ENCODE measurements at places on chromosomes 6 and 20.

- DNase-seq: no peak
Observed at GRCh38 chr6:50925981-50926380, 107.3 kb downstream of the TFAP2B start.

- DNase-seq: no peak
Observed at GRCh38 chr6:42047790-42048405, 2.4 kb upstream of the TAF8 start.

GRCh38 chr20:50385733-50386640 lies 124.2 kb upstream of the PTPN1 start:
- DNase-seq: no peak

DNA sequence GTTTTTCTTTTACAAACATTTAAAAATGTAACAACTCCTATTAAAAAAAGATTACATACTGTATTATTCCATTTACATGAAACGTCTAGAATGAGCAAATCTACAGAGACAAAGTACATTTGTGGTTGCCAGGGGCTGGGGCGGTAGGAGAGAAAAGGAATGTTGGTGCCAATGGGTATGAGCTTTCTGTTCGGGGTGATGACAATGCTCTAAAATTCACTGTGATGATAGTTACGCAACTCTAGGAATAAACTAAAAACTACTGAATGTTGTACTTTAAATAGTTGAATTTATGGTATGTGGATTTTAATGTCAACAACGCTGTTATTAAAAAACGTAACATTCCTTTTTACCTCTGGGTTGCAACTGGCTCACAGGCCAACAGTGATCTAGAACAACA lies 211.1 kb downstream of the GMDS start:
- DNase-seq: no peak

DNA sequence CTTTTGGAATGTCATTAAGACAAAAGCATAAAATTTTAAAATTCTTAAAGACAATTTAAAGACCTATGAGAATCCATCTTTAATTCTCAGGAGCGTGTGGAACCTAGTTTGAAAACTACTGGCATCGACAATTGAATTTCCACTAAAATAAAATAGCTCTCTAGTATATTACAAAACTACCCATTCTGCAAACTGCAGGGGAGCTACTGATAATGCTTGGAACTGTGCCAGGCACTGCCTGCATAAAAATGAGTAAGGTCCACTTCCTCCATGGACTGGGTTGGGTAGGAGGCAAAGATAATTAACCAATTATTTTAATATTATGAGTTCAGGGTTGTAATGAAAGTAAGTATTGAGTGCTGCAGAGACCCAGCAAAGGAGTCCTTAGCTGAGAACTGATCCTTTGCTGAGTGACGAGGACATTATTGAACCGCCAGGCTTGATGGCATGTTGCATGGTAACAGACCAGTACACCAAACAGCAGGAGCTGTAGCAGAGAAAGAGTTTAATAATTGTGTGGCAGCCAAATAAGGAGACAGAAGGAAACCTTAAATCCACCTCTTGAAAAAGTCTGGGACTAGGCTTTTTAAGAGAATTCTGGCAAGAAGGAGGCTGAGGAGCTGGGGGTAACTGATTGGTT lies 261.3 kb downstream of the ESR1 start:
- DNase-seq: no peak

- DNase-seq: no peak
Observed at GRCh38 chr6:154347981-154348380, 8.6 kb downstream of the IPCEF1 start.

DNA sequence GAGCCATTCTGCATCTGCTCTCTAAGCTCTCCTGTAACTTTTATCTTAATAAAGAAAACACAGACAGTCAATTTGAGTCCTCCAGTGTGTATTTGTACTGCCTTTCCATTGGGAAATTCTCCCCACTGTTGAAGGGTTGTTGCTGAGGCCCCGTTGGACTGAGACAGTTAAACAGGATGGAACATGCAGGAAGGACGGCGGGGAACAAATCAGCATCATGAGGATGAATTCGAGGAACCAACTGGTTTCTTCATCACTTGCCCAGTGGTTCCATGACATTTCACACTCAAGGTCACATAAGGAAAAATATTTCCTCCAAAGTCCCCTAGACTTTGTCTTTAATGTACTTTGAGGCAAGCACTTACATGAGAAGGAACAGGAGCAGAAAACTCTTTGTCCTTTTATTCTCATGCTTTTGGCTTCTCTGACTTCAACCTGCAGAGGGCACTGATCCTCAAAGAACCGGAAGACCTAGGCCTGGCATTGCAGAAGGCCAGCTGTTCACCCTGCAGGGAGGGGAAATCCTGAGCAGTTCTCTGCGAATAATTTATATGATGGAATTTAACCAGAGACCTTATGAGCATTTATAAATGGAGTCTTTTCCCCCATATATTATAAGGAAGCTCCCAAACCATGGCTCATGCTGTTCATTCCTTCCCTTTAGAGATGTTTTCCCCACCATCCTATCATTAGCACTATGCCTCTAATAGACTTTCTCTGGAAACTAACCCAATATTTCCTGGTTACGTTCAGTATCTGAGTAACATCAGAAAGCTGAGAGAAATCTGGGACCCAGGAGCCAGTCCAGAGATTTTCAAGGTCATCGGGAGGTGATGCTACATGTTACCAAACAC lies 55.2 kb upstream of the ADGRF1 start:
- peak; percentile 53 for DNase-seq

DNA sequence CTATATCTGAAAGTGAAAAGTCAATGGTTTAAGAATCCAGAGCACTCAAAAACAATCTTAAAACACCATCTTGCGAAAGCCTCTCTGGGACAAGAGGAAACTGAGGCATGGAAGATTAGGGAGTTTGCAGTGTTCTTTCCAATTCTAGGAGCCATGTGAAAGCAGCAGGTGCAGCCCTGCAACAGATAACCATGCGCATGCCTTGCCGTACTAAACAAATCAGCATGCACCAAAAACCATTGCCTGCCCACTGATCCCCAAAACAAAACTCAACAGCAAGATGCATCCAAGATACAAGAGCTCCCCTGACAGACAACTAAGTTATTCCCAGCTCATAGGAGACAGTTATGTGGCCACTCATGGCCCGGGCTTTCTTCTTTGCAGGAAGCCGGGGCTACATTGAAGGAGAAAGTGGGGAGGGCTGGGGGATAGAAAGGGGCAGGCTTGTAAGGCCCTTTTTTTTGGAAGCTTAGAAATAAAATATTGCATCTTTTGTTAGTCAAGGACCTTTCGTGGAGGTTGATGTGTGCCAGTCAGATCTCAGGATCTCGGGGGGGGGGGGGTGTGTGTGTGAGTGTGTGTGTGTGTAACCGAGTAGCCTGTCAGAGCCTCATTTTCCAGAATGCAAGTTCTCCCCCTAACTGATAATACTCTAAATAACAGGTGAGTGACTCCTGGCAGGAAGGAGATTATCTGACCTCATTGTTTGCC lies 178.4 kb downstream of the MBOAT1 start:
- no peak for DNase-seq

- no peak for DNase-seq
Observed at GRCh38 chr6:85143676-85144075, 306.2 kb upstream of the NT5E start.

- no peak for DNase-seq
Observed at GRCh38 chr6:41621802-41622201, 16.5 kb upstream of the MDFI start.

GRCh38 chr6:103734016-103734415 lies 1125.7 kb downstream of the HACE1 start:
- DNase-seq: no peak

DNA sequence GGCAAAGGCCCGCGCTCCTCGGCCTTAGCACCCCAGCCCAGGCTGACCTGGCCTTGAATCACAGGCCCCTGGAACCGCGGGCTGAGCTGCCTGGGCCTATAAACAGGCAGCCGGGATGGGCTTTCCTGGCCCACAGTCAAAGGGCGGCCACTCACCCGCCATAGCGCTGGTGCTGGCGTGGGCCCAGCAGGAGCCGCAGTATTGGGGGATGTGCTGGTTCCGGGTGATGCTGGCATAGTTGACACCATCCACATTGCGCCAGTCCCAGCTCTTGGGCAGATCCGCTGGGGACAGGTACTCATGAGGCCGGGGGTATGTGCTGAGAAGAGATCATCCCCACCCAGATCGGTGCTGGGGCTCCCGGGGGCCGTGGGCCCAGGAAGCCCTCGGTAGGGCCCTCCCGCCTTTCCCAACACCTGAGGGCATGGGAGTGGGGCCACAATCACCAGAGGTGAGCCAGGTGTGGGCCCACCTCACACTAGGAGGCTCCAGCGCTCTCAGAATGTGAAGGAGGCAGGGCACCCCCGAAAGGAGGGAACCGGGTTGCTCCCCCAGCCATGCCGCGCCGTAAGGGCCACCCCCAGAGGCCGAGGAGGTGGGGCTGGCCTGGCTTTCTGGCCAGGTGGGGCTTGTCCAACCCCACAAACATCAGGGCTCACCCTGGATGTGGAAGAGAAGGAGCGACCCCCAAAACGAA lies 739 bp downstream of the CTSZ start:
- DNase-seq: peak; percentile 56

DNA sequence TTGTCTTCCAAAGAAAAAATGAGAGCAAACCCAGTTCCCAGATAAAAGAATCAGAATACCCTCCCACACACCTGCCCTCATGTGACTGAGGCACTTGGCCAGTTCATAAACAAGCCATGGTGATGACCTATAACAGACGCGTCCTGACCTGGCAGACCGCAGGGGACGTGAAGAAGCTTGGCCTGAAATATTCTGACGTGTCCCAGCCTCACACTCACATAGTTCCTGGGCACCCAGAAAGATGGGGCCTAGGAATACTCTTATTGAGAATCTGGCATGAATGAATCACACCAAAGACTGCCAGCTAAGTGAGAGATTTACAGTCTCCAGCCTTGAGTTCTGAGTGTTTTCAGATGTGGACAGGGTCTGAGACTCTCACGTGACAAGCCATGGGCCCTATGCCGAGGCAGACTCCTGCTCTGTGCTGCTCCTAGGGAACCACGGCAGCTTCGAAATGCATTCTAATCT lies 17.2 kb upstream of the MAP3K4 start:
- peak; percentile 69 for DNase-seq

- DNase-seq: no peak
Observed at GRCh38 chr6:139530561-139530960, 156.1 kb upstream of the CITED2 start.

DNA sequence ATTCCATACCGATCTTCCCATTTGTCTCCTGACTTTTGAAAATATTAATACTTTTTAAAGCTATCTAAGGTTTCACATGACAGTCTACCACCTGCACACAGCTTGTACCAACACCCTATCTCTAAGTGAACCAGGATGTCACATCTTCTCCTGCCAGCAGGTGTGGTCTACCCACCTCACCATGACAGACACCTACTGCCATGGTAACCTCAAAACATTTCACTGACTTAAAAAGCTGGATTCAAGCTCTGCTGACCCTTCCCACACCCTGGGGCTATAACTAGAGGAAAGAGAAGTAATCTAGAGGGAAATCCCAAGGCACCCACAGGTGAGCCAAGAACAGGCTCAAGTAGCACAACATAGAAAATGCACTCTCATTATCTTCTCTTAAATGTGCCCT lies 1.2 kb downstream of the SLC17A3 start:
- DNase-seq: no peak

- DNase-seq: no peak
Observed at GRCh38 chr20:46946181-46946624, 51.6 kb downstream of the EYA2 start.

- no peak for DNase-seq
Observed at GRCh38 chr6:11262242-11262641, 29.8 kb upstream of the NEDD9 start.

DNA sequence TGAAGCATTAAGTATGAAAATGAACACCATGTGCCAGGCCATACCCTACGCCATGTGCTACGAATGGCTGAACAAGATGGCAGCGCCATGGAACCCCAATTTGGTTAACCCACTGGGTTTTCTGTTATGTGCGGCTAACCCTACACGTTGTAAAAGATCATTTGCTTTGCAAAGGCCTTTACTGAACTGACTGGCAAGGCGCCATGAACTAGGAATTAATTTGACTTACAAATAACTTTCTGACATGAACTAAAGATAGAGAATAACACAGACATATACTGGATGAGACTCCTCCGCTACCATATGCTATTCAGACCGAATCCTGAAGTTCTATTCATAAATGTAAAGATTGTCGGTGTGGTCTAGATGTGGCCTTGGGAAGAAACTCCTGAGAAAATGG lies 3.9 kb downstream of the CNKSR3 start:
- DNase-seq: no peak

GRCh38 chr6:104134876-104135275 lies 724.8 kb downstream of the HACE1 start:
- DNase-seq: no peak

- no peak for DNase-seq
Observed at GRCh38 chr6:36542041-36542440, 5.2 kb downstream of the STK38 start.

GRCh38 chr20:46551522-46552381 lies 1.3 kb upstream of the OCSTAMP start:
- DNase-seq: no peak

DNA sequence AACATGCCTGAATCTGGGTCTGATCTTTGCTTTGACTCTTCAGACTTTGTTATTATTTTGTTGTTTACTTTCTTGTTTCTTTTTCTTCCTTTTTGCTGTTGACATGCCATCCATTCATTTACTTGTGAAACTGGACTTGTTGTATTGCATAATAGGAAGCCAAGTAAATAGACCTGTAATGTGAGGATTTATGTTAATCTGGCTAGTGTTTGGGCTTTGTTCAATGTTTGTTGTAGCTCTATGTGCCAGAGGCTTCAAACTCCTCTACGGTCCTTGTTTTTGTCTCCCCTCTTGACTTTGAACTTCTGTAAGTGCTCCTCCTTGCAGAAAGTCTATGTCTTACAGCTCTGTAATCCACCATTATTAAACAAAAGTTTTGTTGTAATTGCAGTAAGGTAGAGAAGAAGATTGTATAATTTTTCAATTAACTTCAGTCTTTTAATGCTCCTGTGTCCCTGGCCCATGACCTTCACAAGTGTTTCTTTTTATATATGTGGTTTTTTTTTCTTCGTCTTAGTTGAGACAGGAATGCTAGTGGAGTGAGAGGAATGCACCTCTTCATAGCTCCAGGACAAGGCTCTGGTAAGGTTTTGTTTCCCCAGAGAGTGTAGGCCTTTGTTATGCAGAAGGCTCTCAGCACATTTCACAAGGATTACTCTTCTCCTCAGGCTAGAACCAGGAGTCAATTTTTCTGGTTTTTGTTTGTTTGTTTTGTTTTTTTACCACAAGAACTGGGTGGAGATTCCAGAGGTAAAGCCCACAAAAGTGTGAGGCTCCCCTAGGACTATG lies 1061.8 kb upstream of the CITED2 start:
- DNase-seq: no peak

All from left ventricle myocardium superior (tissue), 1 donor.